Activated CD4-positive, alpha-beta T cell treated with anti-CD3 and anti-CD28 coated beads, Interleukin-2, amount 50 U/mL, for 4 hours (primary cell): ENCODE measurements at places on chromosomes 6 and 20.

GRCh38 chr6:151240036-151240685 lies 394 bp downstream of the AKAP12 start:
- DNase-seq: no peak

DNA sequence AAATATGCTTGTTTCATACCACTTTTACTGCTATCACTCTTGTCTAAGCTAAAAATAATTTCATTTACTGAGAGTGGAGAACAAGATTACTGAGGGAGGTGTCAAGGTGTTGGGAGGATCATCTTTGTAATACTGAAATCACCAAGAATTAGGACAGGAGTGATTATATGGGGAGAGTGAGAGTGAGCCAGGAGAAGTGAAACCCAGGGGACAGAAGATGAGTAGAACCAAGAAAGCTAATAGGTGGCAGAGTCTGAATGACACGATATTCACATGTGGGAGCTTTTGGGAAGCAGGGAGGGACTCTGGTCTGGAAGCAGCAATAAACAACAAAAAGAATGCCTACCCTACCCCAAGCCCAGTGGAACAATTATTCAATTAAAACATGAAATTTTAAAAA lies 58.6 kb downstream of the AK9 start:
- DNase-seq: no peak

GRCh38 chr6:113953346-113953745 lies 17.6 kb downstream of the HDAC2 start:
- no peak for DNase-seq

DNA sequence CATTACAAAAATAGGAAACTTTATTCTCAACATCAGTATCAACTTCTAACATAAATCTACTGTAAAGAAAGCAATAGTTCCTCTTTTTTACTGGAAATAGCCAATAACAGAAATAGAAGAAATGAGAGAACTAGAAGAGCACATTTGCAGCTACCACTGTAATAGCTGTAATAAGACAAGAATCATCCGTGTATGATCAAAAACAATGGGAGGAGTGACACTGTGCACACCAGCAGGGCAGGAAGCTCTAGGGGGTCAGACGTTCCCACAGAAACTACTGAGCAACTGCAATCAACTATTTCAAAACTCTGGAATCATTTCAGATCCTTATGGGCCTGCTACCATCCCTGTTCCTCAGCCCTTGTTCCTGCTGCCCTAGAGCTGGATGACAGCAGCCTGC lies 43.7 kb downstream of the NINL start:
- no peak for DNase-seq

- DNase-seq: no peak
These were observed 38.5 kb downstream of the COL12A1 start for GRCh38 chr6:75167325-75167724.
